Gastroesophageal sphincter (tissue), 4 donors: ENCODE measurements at places on chromosomes 12 and 14. TPM values are rescaled to one million over a fixed set of nuclear protein-coding genes. Genes with fewer than 3 reads are reported as not detected.
A peak's percentile ranks its signal among the peaks of the same experiment; 100 is the strongest.

- ATAC-seq = no peak
These were observed 4.4 kb upstream of the WSB2 start for GRCh38 chr12:118065380-118065779.

GRCh38 chr12:103947871-103948555 lies 17.7 kb upstream of the TDG start:
- no peak for ATAC-seq

DNA sequence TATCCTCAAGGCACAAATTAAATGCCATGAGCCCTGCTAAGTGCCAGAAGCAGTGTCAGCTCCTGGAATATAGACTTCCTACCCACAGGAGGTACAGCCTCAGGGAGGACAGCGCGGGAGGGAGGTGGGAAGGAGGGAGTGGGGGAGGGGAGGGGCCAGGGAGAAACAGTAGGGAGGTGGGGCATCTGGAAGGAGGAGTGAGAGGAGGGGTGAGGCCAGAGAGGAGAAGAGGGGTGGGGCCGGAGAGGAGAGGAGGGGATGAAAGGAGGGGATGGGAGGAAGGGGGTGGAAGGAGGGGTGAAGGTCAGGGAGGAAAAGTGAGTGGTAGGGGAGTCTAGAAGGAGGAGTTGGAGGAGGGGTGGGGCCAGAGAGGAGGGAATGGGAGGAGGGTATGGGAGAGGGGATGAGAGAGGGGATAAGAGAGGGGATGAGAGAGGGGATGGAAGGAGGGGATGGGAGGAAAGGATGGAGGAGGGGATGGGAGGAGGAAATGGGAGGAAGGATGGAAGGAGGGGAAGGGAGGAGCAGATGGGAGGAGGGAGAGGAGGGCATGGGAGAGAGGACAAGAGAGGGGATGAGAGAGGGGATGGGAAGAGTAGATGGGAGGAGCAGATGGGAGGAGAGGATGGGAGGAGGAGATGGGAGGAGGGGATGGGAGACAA lies 9.2 kb upstream of the CCDC197 start:
- no peak for ATAC-seq

DNA sequence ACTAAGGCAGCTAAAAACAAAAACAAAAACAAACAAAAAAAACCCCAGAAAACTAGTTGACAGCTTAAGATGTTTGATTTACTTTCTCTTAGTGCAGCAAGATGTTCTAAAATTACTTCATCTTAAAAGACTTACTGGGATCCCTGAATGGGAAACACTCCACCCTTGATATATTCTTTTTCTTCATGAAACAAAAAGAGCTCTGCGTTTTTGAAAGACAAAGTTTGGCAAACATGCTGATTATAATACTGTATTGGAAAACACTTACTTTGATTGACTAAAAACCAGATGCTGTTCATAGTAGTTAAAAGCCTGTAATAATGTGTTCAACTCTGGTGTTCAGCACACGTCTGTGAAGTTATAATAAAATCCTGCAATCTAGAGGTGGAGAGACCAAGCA lies 136.8 kb downstream of the SRGAP1 start:
- ATAC-seq = no peak

GRCh38 chr14:36396798-36397197 lies 76.4 kb upstream of the MBIP start:
- ATAC-seq = no peak

- no peak for ATAC-seq
These were observed 41.8 kb downstream of the RBM19 start for GRCh38 chr12:113924341-113924740.

DNA sequence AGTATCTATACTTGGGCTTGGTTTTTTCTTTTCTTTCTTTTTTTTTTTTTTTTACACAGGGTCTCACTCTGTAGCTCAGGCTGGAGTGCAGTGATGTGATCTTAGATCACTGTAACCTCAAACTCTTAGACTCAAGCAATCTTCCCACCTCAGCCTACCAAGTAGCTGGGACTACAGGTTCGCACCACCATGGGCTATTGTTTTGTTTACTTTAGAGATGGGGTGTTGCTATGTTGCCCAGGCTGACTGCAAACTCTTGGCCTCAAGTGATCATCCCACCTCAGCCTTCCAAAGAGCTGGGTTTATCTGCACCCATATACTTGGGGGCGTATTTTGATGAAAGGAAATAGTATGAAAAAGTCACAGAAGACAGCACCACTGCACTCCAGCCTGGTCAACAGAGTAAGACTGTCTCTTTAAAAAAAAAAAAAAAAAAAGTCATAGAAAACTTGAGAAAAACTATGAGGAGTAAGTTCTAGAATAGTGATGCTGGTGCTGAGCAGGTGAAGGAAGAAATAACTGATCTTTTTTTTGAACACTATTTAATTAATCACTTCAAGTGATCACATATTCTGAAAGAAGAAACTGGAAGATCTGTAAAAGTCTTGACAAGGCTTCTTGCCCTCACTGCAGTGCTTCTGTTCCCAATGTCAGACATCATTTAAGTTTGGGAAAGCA lies 53.8 kb upstream of the NPFF start:
- no peak for ATAC-seq

GRCh38 chr12:131409211-131409610 lies 301.7 kb upstream of the SFSWAP start:
- ATAC-seq = peak; percentile 34

DNA sequence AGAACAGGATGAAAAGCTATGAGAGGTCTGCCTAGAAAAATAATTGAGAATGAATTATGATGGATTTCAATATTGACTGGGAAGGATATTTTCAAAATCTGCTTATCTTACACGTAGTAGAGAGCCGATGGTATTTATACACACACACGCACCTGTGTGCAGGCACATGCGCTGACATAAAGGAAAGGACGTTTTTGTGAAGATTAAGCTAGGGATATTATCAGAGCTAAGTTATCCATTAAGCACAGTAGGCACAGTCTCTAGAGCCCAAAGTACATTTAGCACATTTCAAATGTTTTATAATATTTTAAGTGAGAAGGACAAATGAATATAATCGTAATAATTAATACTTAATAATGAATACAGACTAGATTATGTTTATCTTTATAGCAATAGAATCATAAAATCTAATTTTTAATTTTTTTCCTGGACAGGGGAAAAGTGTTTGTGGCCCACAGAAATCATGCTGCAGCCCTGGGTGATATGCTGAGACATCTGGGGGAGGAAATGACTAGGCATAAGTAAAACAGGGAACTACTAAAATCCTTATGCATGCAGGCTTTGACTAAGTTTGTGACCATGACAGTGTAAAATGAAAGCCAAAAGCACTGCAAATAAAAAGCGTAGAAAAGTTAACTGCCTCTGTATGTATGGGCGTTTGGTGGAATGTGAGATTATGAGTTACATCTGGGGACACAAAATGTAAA lies 146.1 kb downstream of the KITLG start:
- ATAC-seq = no peak

Gene SERPINA10
- not detected for total RNA-seq

Gene SOX5
- 69.9 TPM for total RNA-seq

Gene GPR132
- 3.2 TPM for total RNA-seq

Gene PTGER2
- 12.5 TPM for total RNA-seq
